ENCODE measurements at places on chromosomes 16 and 17. TPM values are rescaled to one million over a fixed set of nuclear protein-coding genes. Genes with fewer than 3 reads are reported as not detected.

DNA sequence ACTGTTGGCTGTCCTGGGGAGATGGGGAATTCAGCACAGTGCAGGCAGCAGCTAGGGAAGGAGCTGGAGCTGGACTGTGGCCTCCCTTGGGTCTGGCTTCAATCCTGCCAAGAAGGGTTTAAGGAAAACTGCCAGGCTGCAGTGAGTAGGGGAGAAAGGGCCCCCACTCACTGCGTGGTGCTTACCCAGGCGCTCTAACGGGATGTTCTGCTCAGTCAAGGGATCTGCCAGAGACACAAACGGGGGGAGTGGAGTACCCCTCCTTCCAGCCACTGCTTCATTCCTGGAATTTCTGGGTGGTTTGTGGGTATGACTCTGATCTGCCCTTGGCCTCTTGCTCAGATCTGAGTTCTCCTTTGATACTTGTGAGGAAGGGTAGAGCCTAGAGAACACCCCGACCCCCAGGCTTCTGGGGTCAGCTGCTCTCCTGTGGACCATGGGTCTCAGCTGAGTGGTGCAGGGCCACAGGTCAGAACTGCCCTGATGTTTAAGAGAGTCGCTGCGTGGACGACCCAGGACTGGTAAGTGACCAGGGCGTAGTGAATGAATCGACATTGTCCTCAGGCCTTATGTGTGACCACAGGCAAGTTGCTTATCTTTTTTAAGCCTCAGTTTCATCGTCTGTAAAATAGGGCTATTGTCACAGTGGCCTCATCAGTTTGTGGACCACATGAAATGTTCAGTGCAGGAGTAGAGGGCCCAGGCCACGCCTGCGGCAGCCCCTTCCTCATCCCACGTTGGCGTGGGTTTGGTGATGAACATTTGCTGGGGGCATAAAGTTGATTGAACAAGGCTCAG lies 9.6 kb downstream of the CRISPLD2 start:
- DNase-seq, result no peak

DNA sequence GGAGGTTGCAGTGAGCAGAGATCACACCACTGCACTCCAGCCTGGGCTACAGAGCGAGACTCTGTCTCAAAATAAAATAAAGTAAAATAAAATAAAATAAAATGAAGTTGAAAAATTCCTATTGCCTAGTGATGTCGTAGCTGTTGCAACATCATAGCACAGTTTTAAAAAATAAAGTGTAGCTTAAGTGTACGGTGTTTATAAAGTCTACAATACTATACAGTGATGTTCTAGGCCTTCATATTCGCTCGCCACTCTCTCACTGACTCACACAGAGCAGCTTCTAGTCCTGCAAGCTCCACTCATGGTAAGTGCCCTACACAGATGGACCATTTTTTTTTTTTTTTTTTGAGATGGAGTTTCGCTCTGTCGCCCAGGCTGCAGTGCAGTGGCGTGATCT lies 43.5 kb upstream of the MNT start:
- no peak for DNase-seq

RPAIN gene
- total RNA-seq, result 61.9 TPM

DNA sequence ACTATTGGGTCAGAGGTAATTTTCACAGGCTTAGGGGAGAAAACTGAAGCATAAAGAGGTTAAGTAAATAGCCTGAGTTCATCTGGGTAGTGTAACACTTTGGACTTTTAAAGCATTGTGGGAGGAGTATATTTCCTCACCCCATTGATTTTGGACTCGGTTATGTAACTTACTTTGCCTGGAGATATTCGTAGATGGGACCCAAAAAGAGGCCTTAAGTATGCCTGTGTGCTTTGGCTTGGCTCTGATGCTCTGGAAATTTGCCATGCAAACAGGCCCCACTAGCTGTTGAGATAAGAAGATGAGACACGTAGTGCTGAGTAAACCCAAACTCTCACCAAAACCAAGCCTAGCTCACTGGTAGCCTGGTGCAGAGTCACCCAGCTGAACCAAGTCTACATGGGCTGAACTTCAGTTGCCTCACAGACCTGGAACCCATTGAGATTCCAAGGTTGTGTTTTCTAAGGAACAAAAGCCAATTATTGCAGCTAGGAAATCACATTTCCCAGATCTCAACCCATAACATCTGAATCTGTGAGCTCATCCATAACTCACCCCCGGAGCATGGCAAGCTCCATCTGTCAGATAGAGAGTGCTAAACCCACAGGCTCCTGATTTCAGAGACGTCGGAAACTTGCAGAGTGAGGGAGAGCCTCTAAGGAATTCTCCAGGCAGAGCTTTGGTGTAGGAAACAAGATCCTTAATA lies 536.0 kb upstream of the C16orf82 start:
- DNase-seq, result no peak

GRCh38 chr17:77892469-77893143 lies 65.9 kb upstream of the TNRC6C start:
- peak; percentile 25 for DNase-seq

DNA sequence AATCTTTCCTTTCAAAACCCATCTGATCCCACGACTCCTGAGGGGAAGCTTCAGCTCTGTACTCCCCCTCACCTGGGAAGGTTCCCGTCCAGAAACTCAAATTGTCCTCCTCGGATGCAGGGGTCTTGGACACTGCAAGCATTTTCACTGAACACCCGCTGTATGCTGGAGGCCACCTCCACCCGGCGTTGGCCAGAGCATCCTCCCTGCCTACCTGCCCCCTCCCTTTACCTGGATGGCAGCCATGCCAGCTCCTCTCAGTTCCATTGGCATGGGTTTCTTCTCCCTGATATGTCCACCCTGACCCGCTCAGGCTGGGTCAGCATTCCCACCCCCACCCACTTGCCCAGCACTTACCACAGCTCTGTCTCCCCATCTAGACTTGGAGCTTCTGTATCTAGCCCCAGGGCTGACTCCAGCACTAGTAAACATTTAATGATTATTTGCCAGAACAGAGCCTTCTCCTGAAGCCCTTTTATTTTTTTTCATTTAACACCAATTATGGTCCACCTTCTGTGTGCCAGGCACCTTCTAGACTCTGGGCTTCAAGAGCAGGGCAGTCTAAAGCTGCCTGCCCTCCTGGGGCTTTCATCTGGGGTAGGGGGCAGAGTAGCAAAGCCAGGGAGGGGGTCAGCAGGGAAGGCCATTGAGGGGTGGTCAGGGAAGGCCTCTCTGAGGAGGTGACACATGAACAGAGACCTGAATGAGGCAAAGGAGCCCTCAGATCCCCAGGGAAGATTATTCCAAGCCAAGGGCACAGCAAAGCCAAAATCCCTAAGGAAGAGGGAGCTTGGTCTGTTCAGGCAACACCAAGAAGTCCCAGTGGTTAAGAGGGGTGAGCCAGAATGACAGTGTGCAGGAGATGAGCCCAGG lies 8.9 kb upstream of the KRT19 start:
- DNase-seq, result no peak

DNA sequence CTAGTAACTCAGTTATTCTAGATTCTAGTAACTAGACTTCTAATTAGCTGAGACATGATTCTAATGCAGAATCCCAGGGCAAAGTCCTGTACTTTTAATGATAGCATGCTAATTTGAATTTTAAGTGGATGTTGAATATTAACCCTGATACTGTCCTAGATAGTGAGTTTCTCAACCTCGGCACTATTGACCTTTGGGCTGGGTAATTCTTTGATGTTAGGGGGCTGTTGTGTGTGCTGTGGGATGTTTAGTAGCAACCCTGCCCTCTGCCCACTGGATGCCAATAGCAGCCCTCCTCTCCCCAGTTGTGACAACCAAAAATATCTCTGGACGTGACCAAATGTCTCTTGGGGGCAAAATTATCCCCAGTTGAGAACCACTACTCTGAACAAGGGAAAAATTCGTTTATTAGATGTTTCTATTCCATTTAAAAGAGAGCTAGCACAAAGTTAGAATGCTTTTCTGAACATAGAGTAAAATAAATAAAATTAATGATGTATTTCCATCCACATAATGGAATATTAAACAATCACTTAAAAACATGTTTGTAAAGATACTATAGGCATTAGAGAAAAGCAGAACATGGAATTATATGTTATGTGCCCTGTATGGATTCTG lies 30.2 kb downstream of the SALL1 start:
- DNase-seq, result no peak

DNA sequence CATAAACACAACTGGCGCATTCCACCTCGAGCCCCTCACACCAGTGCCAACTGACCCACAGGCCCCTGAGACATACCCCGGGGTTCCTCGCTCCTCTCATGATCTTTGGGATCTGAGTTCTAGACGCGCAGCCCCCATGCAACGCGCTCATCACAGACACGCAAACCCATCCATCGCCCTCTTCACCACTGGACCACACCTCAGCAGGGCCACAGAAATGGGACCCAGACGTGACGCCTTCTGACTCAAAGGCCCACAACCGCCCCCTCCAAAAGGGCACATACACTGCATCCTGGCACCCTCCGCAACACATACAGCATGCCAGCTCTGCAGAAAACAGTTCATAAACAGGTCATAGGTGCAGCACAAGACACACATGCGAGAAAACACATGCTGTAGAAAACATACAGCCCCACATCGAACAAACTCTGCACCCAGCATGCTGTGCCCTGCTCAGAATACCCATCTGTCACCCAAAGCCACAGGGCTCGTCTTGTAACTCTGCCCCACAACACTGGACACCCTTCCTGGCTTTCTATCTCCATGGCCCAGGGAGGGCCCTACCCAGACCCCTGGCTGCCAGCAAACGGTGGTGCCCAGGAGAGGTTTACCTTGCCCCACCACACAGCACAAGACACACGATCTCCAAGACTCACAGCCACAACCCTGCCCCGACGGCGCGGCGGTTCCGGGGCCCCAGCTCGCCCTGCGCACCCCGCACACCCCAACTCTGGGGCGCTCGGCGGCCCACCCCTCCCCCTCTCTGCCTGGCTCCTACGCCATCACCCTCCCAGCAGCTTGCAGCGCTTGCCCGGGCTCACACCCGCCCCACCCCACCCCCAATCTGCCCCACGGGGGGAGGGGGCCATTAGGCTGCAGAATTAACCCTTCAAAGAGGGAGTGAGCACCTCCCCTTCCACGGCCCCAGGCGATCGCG lies 887 bp downstream of the ZBTB4 start:
- DNase-seq, result peak; percentile 79

DNA sequence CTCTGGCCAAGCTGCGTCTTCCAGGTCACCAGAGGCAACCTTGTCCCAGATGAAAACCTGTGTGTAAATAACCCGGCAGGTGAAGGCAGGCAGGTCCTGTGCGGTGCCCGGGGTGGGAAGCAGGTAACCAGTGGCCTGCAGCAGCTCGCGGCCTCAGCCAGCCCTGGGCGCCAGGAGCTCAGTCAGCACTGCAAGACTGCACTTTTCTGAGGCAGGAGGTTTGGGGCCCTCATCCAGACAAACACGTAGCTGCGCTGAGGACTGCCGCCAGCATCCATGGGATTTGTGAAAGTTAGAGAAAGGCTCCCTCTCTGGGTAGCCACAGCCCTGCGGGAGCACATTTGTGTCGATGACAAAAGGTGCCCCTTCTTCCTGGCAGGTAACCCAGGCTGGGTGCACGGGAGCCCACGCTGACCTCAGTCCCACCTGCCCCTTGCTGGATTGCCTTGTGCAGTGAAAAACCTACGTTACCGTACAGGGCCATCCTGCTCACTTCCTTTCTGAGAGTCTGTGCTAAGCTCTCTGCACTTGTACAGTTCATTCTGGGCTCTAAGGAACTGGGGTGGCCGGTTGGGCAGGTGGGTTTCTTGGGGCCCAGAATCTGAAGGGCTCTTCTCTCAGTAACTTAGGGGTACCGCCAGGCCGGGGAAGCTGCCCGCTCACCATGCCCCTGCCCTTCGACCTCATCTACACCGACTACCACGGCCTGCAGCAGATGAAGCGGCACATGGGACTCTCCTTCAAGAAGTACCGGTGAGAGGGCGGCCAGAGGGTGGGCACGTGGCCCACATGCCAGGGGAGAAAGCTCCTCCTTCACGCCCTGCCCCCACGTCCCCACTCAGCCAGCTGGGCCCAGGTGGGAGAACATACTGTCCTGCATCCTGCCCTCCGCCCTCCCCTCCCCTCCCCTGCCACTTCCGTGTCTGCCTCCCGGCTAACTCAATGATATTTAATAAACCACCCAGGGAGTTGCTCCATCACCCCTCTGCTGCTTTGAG lies 56.4 kb downstream of the MGAT5B start:
- no peak for DNase-seq

KRT10 gene
- 28.6 TPM for total RNA-seq

DNA sequence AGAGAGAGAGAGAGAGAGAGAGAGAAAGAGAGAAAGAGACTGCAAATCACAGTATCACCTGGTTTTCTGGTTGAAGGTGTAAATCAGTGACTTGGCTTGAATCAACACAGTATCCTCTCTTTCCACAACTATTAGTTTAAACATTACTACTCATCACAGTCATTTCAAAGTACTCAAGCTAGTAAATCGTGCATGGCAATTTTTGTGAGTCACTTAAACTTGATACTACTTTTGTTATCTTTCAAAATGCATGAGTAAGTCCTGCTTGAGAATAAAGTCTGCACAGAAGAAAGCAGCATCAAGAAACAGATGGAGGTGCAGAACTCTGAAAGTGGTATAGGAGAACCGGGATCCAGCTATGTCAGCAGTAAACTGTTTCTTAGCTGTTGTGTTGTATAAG lies 535.4 kb downstream of the CDH8 start:
- no peak for DNase-seq

TBC1D3K gene
- not detected for total RNA-seq

CTRB1 gene
- not detected for total RNA-seq

SLFN14 gene
- not detected for total RNA-seq

GRCh38 chr17:27529230-27529796 lies 73.1 kb downstream of the KSR1 start:
- DNase-seq, result peak; percentile 50

PRAC2 gene
- not detected for total RNA-seq

- DNase-seq, result no peak
These were observed 48.0 kb upstream of the METRNL start for GRCh38 chr17:83031321-83031945.

CCL1 gene
- not detected for total RNA-seq

MPV17L gene
- total RNA-seq, result not detected

Measured in activated naive CD8-positive, alpha-beta T cell treated with anti-CD3 and anti-CD28 coated beads, Interleukin-2, amount 10 ng/mL, durations not matched to agents 7 days and 5 days (primary cell).